ENCODE measurements at places on chromosomes 7 and 10. TPM values are rescaled to one million over a fixed set of nuclear protein-coding genes. Genes with fewer than 3 reads are reported as not detected.

RBM48 gene
- 22.4 TPM for total RNA-seq

DNA sequence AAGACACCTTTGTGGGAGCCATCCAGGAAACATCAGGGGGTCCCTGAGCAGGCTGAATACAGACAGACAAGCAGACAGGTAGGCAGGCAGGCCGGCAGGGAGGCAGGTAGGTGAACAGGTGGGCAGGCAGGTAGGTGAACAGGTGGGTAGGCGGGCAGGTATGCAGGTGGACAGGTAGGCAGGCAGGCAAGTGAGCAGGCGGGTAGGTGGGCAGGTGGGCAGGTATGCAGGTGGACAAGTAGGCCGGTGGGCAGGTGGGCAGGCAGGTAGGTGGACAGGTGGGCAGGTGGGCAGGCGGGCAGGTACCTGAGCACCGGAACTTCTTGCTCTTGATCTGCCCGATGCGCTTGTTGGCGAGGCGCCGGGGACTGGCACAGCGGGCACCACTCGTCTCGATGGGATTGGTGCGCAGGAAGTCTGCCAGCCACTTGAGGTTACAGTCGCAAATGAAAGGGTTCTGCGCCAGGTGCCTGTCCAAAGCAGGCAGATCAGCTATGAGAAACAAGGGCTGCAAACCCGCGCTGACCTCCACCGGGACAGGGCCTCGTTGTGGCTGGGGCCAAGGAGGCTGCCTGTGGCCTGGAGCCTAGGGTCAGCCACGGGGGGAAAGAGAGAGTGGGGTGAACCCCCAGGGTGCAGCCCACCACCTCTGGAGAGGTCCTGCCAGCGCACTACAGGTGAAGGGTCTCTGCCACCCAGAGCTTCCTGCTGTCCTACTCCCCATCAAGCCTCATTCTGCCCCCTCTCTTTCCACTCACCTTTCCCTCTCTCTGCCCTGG is 136.9 kb downstream of the SLIT1 start:
- no peak for DNase-seq

PRKCQ gene
- total RNA-seq, result not detected

DNA sequence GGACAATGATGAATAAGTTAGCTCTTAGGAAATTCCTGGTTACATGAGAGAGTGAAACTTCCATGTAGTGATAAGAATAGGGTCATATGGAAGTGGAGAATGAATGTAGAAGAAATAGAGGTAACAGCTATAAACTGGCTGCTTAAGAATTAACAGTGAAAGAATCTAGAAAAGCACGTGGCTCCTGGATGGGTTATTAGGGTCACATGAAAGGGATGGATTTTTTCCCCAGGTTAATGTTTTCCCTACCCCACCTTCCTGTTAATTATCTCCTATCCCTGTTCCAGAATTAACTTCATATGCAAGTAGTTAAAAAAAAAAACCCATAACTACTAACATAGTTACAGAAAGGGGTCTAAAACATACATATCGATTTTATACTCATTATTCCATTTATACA is 58.0 kb downstream of the ANKIB1 start:
- no peak for DNase-seq

- DNase-seq, result no peak
These were observed 148.1 kb downstream of the ITGA8 start for GRCh38 chr10:15571575-15571974.

- DNase-seq, result peak; percentile 36
These were observed 85.2 kb downstream of the ADAM12 start for GRCh38 chr10:126302826-126303665.

GRCh38 chr7:48782511-48782910 is 141.8 kb upstream of the CDC14C start:
- no peak for DNase-seq

GRCh38 chr7:153567426-153567825 is 484.8 kb upstream of the DPP6 start:
- DNase-seq, result peak; percentile 21

COL26A1 gene
- total RNA-seq, result 0.85 TPM

MIOS gene
- 49.2 TPM for total RNA-seq

All from SK-MEL-5 (cell line).